ENCODE measurements at places on chromosomes 7 and 10.

DNA sequence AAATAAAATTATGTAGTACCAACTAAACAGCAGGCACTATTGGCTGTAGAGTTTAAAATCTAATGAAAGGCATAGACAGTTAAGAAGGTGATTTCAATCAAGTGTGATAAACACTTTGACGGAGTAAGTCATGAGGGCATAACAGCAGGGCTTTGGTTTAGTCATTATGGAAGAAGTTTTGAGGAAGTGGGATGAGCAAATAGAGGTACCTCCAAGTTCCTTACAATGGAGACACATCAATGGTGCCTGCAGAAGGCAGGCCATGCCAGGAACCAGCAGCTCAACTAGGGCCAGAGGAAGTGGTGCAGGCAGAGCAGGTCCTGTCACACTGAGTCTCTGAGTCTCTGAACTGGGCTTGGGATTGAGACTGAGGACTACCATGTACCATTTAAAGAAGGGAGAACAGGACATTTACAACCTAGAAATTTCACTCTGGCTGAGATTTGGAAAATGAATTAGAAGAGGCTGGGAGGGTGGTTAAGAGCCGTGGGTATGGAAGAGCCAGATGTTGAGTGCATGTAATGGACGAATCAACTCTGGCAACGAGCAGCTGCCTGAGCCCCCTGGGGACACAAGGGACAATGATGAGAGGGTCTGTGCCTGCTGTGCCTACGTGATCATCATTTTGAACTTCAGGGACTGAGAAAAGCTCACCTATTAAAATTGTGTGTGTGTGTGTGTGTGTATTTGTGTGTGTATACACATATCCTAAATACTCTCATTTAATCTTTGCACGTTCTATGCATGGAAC lies 208.7 kb upstream of the POM121L12 start:
- no peak for DNase-seq

DNA sequence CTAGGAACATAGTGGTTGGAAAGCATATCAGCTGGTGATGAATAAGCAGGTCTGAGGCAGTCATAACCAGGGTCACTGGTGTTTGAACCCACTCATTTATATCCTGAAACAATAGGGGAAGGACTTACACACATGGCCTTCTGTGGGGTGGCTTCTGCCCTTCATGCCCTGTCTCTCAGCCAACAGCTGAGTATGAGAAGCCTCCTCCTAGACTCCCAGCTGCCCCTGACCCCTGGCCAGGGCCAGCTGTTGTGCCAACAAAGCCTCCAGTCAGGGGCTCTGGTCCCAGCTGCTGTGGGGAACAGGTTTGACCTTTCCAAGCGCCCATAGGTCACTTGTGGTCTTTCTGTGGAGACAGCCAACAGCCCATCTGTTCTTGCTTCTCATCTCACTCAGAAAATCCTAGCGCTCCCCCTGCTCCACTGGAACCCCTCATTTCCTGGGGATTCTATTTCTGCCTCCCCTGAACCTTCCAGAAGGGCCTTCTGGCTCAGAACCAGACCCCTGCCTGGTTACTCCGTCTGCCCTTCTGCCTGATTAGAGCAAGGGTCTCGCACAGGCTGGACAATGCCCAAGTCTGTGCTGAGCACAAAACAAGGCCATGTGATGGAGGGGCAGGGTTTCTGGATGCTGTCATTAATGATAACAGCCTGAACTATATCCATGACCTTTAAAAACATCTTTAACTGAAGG lies 9.7 kb upstream of the PURB start:
- no peak for DNase-seq

- DNase-seq = no peak
Observed at GRCh38 chr10:60521974-60522405, 132.3 kb upstream of the ANK3 start.

GRCh38 chr7:141567432-141567831 lies 16.2 kb downstream of the AGK start:
- DNase-seq = no peak

DNA sequence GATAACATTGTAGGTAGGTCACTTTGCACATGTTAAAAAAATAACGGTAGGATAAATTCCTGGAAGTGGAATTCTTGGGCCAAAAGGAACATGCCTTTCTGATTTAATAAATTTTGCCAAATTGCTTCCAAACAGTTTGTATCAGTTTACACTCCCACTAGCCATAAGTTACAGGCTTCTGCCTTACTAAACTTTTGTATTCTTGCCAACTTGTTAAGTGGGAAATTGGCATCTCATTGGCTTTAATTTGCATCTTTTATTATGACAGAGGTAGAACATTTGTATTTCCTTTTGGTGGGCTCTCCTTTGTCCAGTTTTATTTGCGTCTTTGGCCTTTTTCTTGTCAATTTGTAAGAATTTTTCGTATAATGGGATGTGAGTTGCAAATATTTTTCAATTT lies 38.3 kb upstream of the FAM180A start:
- no peak for DNase-seq

DNA sequence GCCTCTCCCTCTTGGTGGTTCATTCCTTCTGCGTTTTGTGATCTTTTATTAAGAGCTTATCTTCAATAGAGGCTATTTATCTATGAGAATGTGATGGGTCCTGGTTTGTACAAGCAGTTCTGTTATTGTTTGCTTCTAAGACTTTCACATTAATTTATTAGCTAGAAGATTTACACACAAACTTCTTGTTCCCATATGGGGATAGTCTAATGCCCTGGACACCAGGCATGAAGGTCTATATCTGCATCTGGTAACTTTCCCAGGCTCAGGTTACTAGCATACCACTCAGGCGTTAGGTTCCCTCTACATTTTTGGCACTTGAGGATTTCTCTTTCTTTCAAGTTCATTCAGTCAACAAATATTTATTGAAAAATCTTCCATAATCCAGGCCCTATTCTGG lies 7.7 kb downstream of the XPNPEP1 start:
- DNase-seq = no peak

GRCh38 chr10:5595095-5595494 lies 70.3 kb downstream of the CALML3 start:
- no peak for DNase-seq

DNA sequence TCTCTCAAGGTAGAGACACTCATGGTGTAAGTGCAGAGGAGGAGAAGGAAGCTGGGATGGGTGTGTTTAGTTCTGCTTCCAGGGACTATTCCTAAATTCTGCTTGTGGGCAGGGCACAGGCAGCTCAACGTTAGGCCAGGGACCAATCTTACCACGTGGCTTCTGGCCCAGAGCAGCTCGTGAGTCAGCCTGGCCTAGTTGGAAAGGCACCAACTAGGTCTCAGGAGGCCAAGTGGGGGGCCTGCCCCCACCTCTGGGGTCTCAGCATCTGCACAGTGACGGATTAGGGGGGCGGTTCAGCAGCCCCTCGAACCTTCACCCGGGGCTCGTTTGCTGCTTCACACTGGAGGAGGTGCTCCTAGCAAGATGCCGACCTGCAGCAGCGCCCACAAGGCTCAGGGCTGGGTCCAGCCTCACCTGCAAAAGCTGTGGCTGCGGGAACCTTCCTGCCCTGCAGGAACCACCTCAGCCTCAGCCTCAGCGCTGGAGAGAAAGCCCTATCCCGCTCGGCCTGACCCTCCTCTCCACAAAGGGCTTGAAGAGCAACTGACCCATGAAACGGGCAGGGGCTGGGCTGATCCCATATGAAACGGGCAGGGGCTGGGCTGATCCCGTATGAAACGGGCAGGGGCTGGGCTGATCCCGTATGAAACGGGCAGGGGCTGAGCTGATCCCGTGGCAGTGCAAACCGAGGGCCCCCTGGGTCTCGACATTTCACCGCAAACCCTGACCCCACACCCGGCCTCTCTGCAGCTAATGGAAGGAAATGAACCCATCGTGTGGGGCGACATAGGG lies 447.4 kb downstream of the DNAJB6 start:
- DNase-seq = no peak

DNA sequence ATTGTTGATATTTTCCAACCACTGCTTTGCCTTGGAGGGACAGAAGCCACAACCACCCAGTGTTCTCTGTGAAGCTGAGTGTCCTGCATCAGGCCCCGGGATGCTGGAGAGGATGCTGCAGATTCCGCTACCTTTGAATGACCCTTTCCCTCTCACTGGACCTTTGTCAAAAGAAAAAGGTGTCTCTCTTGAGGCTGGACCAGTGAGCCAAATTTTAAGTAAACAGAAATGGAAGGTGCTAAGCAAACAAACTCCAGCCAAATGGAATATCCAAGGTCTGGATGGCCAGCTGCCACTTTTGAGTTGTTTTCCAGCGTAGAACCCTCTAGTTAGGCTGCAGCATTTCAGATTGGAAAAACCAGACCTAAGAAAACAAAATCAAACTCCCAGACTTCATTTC lies 145.5 kb downstream of the TRIL start:
- no peak for DNase-seq

- DNase-seq = no peak
Observed at GRCh38 chr7:155416646-155417380, 41.1 kb upstream of the EN2 start.

- DNase-seq = no peak
Observed at GRCh38 chr7:147540743-147541142, 1049.8 kb upstream of the C7orf33 start.

- no peak for DNase-seq
Observed at GRCh38 chr7:145216866-145217265, 381.0 kb upstream of the TPK1 start.

DNA sequence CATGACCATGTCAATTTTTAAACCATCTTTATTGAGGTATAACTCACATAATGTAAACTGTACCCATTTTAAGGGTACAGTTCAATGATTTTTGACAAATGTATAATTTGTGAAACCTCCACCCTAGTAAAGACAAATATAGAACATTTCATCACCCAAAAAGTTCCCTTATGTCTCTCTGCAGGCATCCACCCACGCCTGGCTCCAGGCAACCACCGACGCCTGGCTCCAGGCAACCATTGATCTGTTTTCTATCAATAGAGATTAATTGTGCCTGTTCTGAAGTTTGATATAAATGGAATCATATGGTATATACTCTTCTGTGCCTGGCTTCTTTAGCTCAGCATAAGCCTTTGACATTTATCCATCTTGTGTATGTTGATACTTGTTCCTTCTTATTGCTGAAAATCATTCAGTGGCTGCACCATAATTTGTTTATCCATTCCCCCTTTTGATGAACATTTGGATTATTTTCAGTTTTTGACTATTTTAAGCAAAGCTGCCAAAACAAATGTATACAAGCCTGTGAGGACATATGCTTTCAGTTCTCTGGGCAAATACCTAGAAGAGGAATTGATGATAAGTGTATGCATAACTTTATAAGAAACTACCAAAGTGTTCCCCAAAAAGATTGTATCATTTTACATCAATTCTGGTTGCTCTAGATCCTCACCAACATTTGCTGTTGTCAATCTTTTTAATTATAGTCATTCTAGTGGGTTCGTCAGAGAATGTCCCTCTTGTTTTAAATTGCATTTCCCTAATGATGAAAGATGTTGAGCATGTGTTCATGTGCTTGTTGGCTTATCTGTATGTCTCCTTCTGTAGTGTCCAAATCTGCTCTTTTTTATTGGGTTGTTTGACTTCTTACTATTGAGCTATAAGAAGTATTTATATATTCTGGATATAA lies 55.7 kb upstream of the HECTD2 start:
- no peak for DNase-seq

GRCh38 chr10:23055424-23056185 lies 39.8 kb upstream of the MSRB2 start:
- DNase-seq = no peak

DNA sequence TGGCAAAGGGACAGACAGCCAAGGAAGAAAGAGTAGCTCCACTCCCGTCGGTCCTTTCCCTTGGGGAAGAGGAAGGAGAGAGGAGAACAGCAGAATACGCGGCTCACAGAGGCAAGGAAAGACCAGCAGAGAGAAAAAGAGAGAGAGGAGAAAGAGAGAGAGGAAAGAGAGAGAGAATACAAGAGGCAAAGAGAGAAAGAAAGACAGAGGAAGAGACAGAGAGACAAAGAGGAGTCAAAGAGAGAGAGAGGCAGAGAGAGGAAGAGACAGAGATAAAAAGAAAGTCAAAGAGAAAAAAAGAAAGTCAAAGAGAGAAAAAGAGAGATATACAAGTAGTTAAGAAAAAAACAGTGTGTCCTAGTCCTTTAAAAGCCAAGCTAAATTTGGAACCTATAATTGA lies 23.4 kb upstream of the CHST3 start:
- no peak for DNase-seq

DNA sequence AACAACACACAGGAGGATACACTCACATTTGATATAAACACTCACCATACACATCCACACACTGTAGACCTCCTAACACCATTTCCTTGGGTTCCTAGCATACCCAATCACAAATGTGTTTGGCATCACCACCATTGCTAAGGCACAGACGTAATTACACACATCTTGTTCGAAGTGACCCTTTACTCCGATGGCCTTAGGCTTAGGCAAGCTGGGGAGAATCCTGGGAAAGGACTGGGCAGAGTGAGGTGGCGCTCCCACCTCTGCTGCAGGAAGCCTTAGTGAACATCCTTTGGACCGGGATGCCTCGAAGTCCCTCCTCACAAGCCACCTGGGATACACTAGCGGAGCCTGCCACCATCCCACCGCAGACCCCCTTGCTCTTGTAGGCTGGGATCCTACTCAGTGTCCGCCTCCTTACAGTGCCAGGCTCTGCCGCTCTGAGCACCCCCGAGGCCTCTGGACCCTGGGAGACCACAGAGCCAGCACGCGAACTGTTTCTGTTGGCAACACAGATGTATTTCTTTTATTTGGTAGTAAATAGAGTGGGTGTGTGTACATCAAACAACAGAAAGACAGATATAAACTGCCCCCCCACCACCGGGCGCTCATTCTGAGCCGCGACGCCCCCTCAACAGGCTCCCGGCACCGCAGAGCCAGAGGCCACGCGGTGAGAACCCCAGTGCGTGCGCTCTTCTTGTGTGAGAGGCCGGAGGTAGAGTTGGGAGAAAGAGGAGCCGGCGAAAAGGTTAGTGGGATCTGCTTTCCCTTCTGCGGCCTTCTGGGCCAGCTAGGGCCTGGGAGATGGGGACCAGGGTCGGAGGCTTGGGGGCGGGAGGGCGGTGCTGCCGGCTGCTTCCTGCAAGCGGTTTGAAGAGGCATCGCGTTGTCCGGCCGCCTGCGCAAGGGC lies 5.9 kb upstream of the HMX2 start:
- DNase-seq = no peak

DNA sequence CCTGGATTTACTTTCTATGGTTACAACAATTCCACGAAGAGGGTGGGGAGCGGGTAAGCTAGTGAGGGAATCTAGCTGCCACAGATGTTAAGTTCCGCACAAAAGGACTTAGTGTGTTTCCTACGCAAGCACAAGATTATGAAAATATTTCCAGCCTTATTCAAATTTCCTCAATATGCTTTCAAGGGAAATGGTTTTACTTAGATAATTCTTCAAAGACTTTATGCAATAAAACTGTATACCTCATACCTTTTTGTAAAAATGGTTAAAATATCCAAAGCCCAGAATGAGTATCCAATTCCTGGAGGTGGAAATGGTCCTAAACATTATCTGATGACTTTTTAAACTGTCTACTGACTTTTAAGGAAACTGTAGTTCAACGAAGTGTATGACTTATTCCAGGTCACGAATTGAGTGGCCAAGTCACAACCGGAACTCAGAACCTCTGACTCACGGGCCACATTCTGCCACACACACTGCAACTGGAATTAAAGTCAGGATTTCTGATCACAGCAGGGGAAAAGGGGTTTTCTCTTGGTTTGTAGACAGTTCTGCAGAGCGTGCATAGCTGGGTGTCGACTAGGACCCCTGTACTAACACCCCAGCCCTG lies 20.2 kb upstream of the INSIG1 start:
- DNase-seq = no peak

- DNase-seq = peak; percentile 38
Observed at GRCh38 chr7:3712841-3713240, 411.8 kb downstream of the SDK1 start.

- DNase-seq = no peak
Observed at GRCh38 chr10:132245056-132245455, 58.3 kb downstream of the DPYSL4 start.

GRCh38 chr10:124181656-124182055 lies 88.3 kb upstream of the CHST15 start:
- no peak for DNase-seq

Data from left colon (tissue), 2 donors.